ENCODE measurements at places on chromosomes 12 and 14.

GRCh38 chr14:80959496-80959895 lies 4.1 kb downstream of the TSHR start:
- DNase-seq = no peak

DNA sequence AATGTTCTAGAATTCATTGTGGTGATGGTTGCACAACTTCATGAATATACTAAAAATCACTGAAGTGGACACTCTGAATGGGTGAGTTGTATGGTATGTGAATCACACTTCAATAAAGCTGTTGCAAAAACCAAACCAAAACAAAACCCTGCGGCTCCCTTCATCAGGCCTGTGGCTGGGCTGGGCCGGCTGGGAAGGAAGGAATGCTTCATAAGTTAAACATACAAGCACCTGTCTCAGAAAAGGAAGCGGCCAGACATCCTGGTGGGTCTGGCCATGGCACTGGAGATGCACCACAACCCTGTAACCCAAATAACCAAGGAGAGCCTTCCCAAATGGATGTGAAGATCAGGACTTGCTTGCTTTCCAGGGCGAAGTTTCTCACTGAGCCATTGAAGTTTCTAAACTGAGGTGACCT lies 34.9 kb downstream of the TTC7B start:
- DNase-seq = no peak

DNA sequence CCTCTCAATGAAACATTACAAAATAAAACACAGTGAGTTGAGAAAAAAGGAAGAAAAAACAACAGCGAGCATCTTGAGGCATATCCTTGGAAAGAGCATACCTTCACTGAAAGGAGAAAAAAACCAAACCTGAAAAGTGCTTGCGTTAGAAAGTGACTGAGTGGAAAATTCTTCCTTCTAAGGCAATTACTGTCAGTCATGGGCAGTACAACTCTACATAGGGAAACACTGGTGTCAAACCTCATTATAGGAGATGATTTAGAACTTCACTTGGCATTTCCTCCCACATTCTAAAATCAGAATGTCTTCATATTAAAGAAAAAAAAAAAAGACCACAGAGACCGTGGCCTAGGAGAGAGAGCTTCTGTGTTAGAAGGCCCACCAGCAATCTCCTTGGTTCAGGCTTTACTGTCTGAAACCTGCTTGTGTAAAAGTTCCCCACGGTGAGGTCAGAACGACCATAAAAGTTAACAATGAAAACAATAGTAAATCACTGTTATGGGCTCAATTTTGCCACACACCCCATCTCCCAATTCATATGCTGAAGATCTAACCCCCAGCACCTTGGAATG lies 91.1 kb upstream of the CRY1 start:
- no peak for DNase-seq

GRCh38 chr12:24360461-24360860 lies 411.0 kb upstream of the SOX5 start:
- DNase-seq = no peak

- DNase-seq = no peak
Observed at GRCh38 chr14:95656634-95657033, 29.6 kb upstream of the TCL1B start.

GRCh38 chr14:32578181-32578580 lies 249.1 kb downstream of the AKAP6 start:
- no peak for DNase-seq

DNA sequence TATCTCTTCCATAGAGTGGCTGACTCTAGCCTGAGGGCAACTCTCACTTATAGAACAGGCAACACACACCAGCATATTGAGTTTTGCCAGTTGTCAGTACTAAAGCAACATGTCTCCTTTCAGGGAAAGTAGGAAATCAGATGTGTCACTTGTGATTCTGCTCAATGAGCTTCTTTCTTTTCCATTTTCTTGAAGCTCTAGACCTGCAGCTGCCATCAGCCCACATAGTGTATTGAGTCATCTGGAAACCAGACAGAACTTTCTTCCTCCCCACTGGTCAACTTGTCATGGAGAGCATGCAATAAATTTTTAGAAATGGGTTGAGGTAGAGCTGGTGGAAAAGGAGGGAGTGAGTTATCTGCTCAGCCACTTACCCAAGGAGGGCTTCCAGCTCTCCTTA lies 209.0 kb upstream of the PLEKHG7 start:
- DNase-seq = no peak

GRCh38 chr12:64699504-64700115 lies 59.6 kb downstream of the GNS start:
- DNase-seq = no peak

DNA sequence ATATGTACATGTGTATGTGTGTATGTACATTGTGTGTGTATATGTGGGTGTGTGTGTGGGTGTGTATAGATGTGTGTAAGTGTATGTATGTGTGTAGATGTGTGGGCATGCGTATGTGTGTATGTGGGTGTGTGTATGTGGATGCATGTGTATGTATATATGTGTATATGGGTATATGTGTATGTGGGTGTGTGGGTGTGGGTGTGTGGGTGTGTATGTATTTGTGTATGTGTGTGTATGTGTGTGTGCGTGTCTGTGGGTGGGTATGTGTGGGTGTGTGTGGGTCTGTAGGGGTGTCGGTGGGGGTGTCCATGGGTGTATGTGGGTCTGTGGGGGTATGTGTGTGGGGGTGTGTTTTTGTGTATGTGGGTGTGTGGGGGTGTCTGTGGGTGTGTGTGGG lies 101.6 kb downstream of the PIWIL1 start:
- DNase-seq = no peak

- no peak for DNase-seq
Observed at GRCh38 chr12:13443498-13443897, 247.0 kb downstream of the EMP1 start.

DNA sequence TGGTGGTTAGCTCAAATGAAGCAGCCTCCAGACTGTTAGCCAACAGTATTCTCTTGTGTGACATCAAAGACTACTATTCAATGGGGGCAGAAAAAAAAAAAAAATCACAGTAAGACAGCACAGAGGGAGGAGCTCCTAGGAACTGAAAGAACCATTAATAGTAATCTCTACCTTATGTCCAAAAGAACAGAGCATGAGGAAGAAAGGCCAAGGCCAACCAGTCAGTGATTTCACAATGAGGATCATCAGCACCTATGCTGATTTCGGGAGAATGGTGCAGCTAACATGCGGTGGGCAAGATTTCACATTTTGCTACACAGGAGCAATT lies 66.3 kb upstream of the SOX5 start:
- DNase-seq = no peak

DNA sequence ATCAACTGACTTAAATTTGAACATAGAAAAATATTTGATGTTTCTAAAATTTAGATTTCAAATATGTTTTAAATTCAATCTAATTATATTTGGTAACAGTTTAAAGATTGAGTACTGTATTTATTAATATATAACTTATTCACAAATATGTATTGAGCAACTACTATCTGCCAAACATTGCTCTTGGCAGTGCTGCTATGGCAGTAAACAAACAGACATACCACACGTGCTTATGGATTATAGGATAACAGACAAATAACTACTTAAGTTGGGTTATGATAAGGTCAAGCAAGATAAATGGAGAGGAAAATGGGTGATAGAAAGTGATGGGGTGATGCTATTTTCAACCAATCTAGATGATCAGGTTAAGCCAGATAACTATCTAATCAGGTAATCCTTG lies 538.1 kb downstream of the C12orf50 start:
- no peak for DNase-seq

GRCh38 chr14:100075681-100076080 lies 10.5 kb downstream of the EVL start:
- no peak for DNase-seq

- DNase-seq = no peak
Observed at GRCh38 chr14:33693237-33693636, 257.6 kb downstream of the EGLN3 start.

DNA sequence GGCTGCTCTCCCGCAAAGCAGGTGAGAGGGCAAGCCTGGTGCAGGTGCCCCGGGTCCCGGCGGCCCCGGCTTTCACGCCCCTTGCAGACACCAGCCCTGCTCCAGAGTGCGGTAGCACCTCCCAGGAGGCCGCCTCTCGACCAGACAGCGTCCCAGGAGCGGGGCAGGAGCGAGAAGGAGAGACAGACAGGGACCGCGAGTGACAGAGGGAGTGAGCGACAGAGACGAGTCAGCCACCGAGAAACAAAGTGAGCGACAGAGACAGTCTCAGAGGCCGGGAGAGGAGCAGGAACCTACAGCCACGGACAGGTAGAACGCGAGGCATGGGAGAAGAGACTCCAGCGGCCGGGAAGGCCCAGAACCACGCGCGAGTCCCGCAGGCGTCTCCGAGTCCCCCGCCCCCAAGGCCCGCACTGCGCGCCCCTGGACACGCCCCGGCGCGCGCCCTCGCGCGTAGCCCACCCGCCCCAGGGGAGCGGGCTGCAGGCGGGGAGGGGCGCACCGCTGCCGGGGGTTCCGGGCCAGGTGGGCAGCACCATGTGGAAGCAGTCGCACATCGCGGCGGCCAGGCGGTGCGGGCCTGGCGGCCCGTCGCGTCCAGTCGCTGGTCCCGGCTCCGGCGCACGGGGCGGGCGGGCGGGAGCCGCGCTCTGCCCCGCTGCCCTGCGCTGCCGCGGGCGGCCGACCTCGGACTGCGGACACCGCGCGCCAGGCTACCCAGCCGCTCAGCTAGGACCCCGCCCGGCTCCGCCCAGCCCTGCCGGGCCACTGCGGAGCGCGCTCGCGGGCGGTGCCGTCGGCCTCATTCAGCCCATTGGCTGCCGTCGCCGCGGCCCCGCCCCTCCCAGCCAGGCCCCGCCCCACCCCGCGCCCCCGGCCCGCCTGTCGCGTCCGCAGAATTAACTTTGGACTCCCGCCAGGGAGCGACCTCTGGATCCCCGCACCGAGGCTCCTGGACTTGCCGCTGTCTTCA lies at the start of gene AHNAK2:
TSS of gene AHNAK2 (minus strand) at position 694 of the 973 bp plus-strand sequence. CDS start at position 557, 137 bp downstream.
- DNase-seq = no peak

DNA sequence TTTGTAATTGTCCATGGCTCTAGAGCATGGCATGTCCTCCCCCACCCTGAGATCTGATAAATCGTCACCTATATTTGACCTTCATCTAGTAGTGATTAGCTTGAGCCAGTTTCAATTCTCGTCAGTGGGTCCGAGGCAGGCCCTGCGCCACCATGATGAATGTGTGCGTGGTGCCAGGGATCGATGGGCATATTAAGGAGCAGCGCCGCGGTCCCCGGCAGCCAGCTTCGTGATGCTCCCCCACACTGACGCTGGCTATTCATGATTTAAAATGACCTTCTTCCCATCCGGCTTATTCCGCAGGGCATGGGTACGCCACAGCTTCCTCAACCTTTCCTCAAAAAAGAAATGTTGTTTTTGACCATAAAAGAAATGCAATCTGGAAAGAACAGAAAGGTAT lies 68.0 kb downstream of the SLC25A47 start:
- no peak for DNase-seq

- DNase-seq = no peak
Observed at GRCh38 chr12:112539221-112539620, 120.5 kb downstream of the PTPN11 start.

DNA sequence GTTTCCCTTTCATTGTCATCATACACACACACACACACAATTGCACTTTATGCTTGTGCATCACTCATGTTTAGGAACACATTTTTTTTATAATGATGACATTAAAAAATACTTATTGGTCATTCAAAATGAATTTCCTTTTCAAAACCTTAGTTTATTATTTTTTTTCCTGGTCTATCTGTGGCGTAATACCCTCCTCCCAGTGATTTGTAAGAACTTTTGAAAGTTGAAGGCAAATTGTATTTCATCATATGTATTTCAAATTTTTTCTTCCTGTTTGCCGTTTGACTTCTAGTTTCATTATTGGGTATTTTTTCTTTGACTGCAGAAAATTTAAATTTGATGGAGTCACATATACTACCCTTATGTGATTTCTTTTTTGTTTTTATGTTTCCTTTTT lies 2.5 kb upstream of the LRRK2 start:
- no peak for DNase-seq

GRCh38 chr12:79987731-79988130 lies 52.8 kb upstream of the PPP1R12A start:
- no peak for DNase-seq

GRCh38 chr14:26730929-26731618 lies 133.2 kb upstream of the NOVA1 start:
- no peak for DNase-seq

GRCh38 chr14:53338192-53338591 lies 185.1 kb upstream of the DDHD1 start:
- DNase-seq = no peak

DNA sequence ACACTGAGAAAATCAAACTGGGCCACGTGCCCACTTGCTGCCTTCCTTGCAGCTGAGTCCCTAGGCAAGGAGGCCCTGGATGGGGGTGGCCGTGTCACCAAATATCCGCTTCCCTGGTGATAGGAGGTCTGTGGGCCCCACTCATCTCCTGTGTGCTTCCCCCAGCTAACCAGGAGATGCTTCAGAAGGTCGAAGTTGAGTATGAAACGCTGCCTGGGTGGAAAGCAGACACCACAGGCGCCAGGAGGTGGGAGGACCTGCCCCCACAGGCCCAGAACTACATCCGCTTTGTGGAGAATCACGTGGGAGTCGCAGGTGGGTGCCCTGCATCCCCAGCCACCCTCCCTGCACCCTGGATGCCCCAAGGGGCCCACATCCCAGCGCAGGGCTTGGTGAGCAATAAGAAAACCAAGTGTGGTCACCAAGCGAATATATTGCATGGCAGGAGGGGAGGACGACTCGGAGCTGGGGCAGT lies 6.8 kb upstream of the SIVA1 start:
- no peak for DNase-seq

- DNase-seq = no peak
Observed at GRCh38 chr14:52314595-52315354, 663 bp downstream of the PTGER2 start.

DNA sequence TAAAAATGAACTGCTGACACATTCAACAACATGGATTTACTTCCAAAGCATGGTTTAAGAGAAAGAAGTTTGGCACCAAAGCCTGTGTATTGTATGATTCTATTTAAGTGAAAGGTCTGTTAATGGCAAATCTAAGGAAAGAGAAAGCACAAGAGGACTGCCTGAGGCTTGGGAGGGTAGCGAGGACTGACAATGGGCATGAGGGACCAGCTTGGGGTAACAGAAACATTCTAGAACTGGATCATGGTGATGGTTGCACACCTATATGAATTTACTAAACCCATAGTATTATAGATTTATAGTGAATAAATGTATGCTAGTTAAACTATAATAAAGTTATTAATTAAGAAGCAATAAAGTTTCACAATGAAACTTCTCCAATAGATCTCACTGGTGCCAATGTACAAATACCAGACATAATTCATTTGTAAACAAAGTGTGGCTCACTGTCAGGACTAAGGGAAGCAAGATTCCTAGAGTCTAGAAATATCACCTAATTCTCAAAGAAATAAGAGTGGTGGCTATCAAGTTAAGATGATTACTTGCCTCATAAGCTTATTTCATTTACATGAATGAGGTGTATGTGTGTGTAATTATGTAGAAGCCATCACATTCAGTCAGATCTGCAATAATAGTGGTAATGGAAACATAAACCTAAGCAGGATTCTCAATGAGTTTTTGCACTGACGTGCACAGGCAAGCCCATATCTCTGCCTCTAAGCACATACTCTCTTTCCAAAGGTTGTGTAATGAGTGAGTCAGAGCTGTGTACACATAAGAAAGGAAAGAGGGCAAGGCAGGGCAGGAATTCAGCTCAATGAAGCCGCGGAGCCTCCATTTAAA lies 353.4 kb downstream of the KCNH5 start:
- no peak for DNase-seq

GRCh38 chr14:60220917-60221316 lies 28.1 kb upstream of the PPM1A start:
- no peak for DNase-seq
